H9 (cell line): ENCODE measurements at places on chromosomes 13 and 19.

DNA sequence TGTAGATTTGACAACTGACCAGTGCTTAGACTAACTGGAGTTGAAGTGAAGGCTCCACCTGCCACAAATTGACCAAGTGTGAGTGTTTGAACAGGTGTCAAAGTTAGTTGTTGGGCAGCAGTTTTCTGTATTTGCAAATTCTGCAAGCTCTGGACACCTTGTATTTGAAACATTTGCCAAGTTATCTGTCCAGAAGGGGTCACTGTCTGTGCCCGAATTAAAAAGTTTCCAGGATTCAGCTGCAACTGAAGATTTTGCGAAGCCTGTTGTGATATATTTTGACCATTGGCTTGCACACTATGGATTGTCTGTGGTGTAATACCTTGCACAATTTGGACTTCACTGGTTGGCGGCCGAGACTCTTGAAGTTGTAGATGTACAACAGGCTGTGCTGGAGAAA lies 1690.7 kb downstream of the SLITRK5 start:
- no peak for DNase-seq
- H3K27ac ChIP-seq = no peak overlapping the region
- no peaks in the 10 kb centered on the region for H3K27me3 ChIP-seq
- H3K4me3 ChIP-seq = no peak overlapping the region
- no peaks in the 10 kb centered on the region for H3K4me1 ChIP-seq
- H3K36me3 ChIP-seq = no peaks in the 10 kb centered on the region

DNA sequence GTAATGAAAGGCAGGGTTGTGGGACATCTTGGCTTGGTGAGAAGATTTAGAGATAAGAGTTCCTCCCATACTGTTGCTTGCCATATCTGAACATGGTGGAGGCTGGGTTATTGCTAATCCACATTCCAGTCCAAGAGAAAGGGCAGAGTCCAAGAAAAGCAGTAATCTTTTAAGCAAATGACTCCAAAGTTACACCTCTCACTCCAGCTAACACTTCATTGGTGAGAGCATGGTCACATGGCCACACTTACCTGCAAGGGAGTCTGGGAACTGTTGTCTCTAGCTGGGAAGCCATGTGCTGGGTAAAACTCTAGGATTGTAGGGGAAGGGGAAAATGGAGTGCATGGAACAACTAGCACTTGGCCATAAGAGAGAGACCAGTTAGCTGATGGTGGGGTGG lies 5.6 kb downstream of the C19orf81 start:
- DNase-seq = no peak
- peaks cover 3% of the 10 kb centered on the region; the same call in 1 of the 2 replicates for H3K4me1 ChIP-seq
- no peak overlapping the region for H3K27ac ChIP-seq
- no peaks in the 10 kb centered on the region for H3K36me3 ChIP-seq

DNA sequence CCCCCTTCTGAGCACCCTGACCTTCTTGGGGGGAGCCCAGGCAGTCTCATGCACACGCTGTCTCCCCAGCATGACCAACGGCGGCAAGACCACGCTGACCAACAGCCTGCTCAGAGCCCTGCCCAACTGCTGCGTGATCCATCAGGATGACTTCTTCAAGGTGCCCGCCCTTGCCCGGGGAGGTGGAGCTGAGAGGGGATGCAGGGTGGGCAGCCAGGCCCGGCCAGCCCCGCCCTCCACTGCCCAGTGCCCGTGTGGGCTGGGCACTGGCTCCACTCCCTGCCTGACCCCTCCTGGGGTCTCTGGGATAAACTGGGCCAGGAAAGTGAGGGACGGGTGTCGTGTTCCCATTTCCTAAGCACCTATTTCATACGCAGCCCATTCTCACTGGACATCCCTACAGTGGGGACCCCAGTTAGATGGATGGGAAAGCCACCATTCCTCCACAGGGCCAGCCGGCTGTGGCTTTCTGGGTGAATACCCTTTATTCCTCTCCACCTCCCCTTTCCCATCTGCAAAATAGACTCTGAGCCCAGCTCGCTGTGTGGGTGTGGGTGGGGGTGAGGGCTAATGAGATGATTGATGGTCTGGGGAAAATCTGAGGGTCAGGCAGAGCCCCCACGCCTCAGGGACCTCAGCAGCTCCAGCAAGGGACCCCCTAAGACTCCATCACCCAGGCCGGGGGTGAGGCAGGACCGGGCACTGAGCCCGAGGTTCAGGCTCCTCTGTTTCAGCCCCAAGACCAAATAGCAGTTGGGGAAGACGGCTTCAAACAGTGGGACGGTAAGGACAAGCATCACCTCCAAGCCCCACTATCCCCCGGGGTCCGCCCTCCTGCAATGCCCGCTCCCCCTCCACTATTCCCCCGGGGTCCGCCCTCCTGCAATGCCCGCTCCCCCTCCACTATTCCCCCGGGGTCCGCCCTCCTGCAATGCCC lies 3.9 kb downstream of the NMRK2 start:
- no peaks in the 10 kb centered on the region for H3K27me3 ChIP-seq
- H3K4me1 ChIP-seq = no peaks in the 10 kb centered on the region
- no peak for DNase-seq
- H3K36me3 ChIP-seq = peaks cover 6% of the 10 kb centered on the region

GRCh38 chr19:55373306-55373992 lies 3.2 kb upstream of the TMEM190 start:
- H3K36me3 ChIP-seq = no peaks in the 10 kb centered on the region
- no peak overlapping the region for H3K27ac ChIP-seq
- H3K4me1 ChIP-seq = no peaks in the 10 kb centered on the region; the same call in 1 of the 2 replicates
- peak overlapping the region; percentile 4; the same call in 1 of the 2 replicates for H3K4me3 ChIP-seq

DNA sequence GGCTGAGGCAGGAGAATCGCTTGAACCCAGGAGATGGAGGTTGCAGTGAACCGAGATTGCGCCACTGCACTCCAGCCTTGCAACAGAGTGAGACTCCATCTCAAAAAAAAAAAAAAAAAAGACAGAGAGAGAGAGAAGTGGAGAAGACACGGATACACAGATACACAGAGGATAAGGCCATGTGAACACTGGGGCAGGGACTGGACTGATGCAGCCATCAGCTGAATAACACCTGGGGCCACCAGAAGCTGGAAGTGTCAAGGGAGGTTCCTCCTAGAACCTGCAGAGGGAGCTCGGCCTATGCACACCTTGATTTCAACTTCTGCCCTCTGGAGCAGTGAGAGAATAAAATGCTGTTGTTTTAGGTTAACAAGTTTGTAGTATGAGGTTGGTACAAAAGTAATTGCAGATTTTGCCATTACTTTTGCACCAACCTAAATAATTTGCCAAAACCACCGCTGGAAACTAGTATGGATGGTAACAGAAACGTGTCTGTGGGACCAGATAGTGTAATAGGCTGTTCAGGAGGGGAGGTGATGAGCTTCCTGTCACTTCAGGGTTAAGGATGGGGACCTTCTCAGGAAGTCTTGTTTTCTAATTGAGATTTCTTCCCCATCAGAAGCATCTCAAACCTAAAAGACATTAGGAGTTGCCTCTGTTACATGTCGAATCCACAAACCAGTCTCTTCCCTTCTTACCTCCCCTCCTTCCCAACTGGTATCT lies 36.4 kb upstream of the IGSF23 start:
- H3K27ac ChIP-seq = no peak overlapping the region
- no peaks in the 10 kb centered on the region for H3K4me1 ChIP-seq
- DNase-seq = peak; percentile 70
- no peak overlapping the region for H3K4me3 ChIP-seq

DNA sequence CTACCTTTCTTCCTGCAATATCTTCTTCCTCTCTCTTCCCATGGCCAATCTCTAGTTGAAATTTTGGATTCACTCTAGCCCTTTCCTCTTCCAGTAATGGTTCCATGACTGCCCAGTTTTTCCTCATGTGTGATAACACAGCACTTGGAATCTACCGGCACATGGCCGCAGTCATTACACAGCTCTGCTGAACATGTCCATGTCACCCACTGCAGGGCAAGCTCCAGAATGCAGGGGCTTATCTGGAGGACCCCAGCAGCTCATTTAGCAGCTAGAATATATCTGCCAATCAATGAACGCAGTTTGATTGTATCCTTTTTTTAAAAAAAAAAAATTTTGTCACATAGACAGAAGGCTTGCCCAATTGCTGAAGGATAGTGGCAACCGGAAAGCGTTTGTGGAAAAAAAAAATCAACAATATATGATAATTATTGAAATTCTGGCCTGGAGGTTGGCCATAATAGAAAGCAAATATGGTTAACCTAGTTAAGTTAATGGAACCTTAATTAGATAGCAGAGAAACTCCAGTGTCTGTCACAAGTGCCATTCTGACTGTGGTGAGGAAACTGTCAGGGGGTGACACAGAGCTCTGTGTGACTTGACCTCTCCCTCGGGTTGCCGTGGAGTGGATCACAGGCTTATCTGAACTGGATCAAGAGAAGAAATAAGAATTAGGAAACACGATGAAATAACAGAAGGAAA lies 426.7 kb downstream of the LIG4 start:
- no peak overlapping the region for H3K27ac ChIP-seq
- H3K4me3 ChIP-seq = no peak overlapping the region
- DNase-seq = no peak
- H3K36me3 ChIP-seq = peaks cover 12% of the 10 kb centered on the region
- H3K4me1 ChIP-seq = no peaks in the 10 kb centered on the region

GRCh38 chr19:44587963-44588770 lies 25.2 kb upstream of the IGSF23 start:
- no peak overlapping the region for H3K4me3 ChIP-seq
- no peaks in the 10 kb centered on the region; the same call in 2 of the 3 replicates for H3K36me3 ChIP-seq
- H3K4me1 ChIP-seq = no peaks in the 10 kb centered on the region
- DNase-seq = no peak
- H3K27me3 ChIP-seq = no peaks in the 10 kb centered on the region
- no peak overlapping the region for H3K27ac ChIP-seq

DNA sequence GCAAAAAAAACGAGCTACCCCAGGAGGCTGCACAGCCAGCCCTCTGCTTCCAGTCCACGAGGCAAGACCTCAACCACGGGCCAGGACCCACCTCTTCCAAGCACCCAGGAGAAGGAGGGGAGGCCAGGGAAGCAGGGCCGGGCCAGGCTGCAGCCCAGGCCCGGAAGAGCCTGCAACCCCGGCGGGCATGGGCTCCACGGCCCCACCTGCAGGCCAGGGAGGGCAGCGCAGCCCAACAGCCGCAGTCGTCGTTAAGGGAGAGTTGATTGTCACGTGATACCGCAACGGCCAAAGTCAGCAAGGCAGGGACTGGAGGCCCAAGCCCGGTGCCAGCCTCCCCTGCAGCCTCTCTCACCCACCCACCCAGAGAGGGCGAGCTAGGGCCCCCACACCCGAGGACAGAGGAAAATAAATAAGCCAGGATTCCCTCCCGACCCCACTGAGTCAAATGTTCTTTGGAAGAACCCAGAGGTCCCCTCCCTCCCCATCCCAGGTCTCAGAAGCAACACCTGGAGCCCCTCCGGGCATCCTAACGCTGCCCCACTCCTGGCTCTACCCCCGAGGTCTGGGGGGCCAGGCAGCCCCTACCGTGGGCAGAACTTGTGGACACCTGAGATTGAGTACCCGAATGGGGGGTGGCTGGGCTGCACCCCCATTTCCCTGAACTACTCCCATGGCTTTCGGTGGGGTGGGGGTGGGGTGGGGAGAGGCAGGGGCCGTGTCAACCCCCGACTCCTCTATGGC lies 5.2 kb upstream of the REXO1 start:
- H3K4me3 ChIP-seq = peak overlapping the region; percentile 66
- peaks cover 7% of the 10 kb centered on the region; the same call in 1 of the 2 replicates for H3K4me1 ChIP-seq
- DNase-seq = peak; percentile 90
- H3K27me3 ChIP-seq = no peaks in the 10 kb centered on the region
- no peaks in the 10 kb centered on the region for H3K36me3 ChIP-seq

GRCh38 chr19:40688987-40689338 lies 1.5 kb downstream of the NUMBL start:
- H3K4me3 ChIP-seq = no peak overlapping the region
- DNase-seq = no peak
- H3K4me1 ChIP-seq = no peaks in the 10 kb centered on the region
- no peak overlapping the region for H3K27ac ChIP-seq
- H3K27me3 ChIP-seq = no peaks in the 10 kb centered on the region
- peaks cover 17% of the 10 kb centered on the region for H3K36me3 ChIP-seq

- no peaks in the 10 kb centered on the region for H3K4me1 ChIP-seq
- H3K4me3 ChIP-seq = no peak overlapping the region
- no peak for DNase-seq
- no peaks in the 10 kb centered on the region for H3K27me3 ChIP-seq
- no peak overlapping the region for H3K27ac ChIP-seq
- no peaks in the 10 kb centered on the region for H3K36me3 ChIP-seq
Measured at GRCh38 chr13:70723732-70724131, 615.5 kb upstream of the KLHL1 start.

DNA sequence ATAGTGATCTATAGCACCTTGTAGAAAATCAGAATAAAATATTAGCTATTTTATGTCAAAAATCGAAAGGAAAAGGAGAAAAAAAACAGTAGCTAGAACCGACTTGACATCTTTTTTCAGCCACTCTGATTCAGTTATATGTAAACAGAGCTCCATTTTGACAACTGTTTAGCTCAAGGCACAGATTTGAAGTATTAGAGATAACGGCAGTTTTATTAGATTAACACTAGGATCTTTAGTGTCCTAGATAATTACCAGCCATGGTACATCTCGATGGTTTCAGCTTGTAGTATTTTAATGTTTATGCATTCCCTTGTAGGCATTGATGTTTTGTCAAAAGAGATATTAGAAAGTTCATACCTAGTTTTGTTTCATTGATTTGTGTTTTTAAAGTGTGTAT lies 67.3 kb downstream of the PCDH17 start:
- H3K4me1 ChIP-seq = no peaks in the 10 kb centered on the region
- H3K36me3 ChIP-seq = no peaks in the 10 kb centered on the region
- no peak overlapping the region for H3K27ac ChIP-seq
- H3K27me3 ChIP-seq = no peaks in the 10 kb centered on the region

DNA sequence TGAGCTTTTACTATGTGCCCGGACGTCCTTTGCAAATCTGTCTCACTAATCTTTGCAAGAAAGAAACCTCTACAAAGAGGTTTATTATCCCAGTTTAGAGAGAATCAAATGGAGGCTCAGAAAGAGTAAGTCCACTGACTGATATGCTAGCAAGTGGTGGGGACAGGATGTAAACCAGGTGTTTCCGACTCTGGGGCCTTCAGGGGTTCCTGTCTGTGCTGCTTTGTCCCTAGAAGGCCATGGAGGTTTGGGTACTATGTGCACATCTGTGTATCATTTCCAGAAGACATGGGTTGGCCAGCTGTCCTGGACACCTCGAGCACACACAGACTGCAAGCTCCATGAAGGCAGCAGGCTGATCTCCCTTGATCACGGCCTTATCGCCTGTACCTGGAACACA lies 1.2 kb upstream of the KPTN start:
- DNase-seq = no peak
- H3K4me3 ChIP-seq = peak overlapping the region; percentile 91
- H3K27ac ChIP-seq = no peak overlapping the region
- H3K36me3 ChIP-seq = peaks cover 9% of the 10 kb centered on the region; the same call in 1 of the 2 replicates

DNA sequence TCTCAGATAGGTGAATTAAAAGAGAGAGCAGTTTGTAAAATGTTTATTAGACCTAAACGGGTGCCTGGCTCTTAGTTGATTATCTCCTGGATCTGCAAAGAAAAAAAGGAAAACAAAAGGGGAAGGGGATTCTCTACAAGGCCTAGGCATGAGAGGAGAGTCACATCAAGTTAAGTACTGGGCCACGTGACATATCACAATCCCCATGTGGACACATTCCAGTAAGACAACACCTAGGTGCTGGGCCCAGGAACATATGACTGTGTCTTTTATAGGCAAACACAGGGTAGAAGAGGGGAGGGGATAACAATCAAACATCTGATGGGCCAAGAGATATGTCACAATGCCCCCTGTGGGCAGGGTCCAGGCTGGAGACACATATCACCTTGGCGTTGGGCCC lies 4.2 kb upstream of the ZNF91 start:
- H3K4me3 ChIP-seq = no peak overlapping the region
- H3K27me3 ChIP-seq = no peaks in the 10 kb centered on the region
- no peak overlapping the region for H3K27ac ChIP-seq
- peaks cover 46% of the 10 kb centered on the region for H3K36me3 ChIP-seq

GRCh38 chr19:44684892-44685863 lies 13.8 kb upstream of the CEACAM16 start:
- peaks cover 2% of the 10 kb centered on the region; the same call in 1 of the 2 replicates for H3K4me1 ChIP-seq
- H3K4me3 ChIP-seq = no peak overlapping the region
- no peaks in the 10 kb centered on the region for H3K36me3 ChIP-seq
- DNase-seq = peak; percentile 51
- no peaks in the 10 kb centered on the region for H3K27me3 ChIP-seq
